ENCODE measurements at places on chromosomes 11 and 22.

- DNase-seq: no peak
Measured at GRCh38 chr11:122847466-122847865, 9.2 kb downstream of the CRTAM start.

- DNase-seq: no peak
Measured at GRCh38 chr22:43009444-43009843, 5.5 kb downstream of the PACSIN2 start.

DNA sequence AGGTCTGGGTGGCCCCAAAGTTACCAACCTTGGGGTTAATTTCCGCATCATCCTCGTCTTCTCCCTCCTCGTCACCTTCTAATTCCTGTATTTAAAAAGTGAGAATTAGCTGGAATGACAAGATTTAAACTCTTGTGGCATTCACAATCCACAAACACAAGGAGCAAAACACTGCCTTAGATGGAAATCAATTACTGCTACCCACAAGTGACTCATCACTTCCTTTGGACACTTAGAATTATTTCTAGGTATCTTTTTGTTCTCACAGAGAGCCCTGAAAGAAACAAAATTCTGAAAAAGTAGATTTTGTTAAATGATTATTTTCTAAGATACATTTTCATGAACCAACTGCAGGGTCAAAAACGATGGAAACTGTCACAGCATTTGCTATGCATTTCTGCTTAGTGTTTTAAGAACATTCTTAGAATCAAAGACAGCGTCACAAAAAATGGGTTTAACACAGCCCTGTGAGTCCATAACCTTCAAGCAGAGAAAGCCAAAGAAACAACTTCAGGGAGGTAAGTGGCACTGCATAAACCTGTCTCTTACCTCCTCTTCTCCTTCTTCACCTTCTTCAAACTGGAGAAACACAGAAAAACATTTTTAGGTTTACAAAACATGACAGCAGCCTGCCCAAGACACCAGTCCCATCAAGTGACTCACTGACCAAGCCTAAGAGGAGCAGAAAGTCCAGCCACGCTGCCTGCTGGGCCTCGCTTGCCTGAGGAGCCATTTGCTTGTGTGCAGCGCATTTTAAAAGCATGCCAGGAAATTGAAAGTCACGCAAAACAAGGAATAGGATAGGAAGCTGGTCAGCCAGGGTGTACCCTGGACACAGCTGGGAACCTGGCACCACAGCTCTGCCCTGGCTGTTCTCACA is 22.3 kb upstream of the PHLDA2 start:
- no peak for DNase-seq

DNA sequence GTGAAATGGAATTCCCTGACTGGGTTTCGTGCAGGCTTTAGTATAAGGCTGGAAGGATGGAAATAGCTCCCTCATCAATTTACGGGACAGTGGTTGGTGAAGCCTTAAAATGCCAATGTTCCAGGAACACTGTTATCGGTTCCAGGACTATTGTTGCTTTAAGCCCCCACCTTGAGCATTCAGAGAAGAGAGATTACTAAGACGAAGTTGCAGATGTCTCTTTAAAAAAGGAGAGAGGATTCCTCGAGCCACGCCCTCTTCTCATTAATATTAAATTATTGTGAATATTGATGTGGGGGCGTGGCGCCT is 195 bp upstream of the CREB3L1 start:
- DNase-seq: no peak

DNA sequence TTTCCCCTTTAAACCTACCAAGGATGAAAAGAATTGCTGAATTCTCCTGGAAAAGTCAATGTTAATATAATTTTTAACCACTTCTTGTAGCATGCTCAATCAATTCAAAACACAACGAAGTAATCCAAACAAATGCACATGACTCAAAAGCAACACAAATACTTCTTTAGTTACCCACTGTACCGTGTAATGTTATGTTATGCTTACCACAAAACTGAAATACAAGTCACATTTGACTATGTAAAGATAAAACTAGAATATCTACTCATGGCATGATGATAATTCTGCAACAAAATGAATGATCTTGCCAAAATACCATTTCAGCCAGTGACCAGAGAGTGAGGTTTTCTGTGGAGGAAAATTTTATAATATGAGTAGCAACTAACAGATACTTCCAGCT is 587.0 kb downstream of the DLG2 start:
- no peak for DNase-seq

GRCh38 chr11:15434529-15434928 is 319.8 kb downstream of the INSC start:
- no peak for DNase-seq

DNA sequence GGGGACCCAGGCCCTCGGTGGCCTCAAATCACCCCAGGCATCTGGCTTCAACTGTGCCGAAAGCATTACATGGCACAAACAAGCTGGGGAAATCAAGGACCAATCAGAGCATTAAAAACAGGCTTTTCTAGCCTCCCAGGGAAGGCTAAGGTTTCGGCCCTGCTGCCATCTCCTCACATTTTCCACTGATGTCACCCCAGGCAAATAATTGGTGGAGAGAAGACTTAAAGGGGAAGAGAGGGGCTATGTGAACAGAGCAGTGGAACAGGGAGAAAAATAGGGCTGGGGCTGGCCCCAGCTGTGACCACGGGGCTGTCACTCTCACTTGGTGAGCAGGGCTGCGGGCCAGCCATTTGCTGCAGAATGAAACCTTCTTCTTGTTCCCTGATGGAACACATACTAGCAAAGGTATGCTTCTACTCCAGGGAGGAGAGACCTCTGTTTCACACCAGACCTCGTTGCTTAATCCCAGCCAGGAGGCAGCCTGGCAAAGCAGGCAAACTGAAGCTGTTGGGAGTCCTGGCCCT is 581.3 kb downstream of the SOX6 start:
- DNase-seq: no peak

- no peak for DNase-seq
Measured at GRCh38 chr11:103730131-103730940, 306.1 kb upstream of the DDI1 start.

DNA sequence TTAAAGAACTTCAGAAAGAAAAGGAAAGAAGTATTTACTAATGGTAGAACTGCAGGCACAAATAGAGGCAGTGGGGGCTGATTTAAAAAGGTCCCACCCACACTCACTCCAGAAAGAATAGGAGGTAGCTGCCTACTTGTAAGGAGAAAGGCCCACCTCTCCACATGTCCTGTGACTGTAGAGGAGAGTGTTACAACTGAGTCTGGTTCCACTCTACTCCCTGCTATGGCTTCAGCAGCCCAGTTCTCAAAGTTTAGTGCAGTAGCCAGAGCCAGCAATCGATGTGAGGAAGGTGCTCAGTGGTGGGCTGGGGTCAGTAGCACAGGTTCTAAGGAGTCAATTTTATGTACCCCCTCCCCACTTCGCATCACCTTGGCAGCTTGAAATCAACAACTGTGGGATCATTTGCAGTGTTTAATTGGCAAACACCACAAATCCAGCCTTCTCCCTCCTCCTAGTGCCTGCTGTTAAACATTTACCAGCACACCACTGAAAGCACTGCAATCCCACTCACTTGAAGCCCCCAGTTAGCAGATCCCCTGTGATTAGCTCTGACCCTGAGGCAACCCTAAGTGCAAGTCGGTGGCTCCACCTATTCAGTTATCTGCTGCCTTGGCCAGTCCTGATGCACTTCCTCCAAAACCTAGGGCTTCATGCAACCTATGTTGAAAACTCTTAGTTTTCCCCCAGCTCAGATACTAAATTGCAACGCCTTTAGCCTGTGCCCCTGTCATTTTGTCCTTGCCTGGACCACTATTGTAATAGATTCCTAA is 146.6 kb downstream of the BBOX1 start:
- DNase-seq: no peak

GRCh38 chr11:129804012-129804411 is 11.6 kb upstream of the TMEM45B start:
- no peak for DNase-seq

- no peak for DNase-seq
Measured at GRCh38 chr11:34542089-34542488, 28.5 kb upstream of the ELF5 start.

DNA sequence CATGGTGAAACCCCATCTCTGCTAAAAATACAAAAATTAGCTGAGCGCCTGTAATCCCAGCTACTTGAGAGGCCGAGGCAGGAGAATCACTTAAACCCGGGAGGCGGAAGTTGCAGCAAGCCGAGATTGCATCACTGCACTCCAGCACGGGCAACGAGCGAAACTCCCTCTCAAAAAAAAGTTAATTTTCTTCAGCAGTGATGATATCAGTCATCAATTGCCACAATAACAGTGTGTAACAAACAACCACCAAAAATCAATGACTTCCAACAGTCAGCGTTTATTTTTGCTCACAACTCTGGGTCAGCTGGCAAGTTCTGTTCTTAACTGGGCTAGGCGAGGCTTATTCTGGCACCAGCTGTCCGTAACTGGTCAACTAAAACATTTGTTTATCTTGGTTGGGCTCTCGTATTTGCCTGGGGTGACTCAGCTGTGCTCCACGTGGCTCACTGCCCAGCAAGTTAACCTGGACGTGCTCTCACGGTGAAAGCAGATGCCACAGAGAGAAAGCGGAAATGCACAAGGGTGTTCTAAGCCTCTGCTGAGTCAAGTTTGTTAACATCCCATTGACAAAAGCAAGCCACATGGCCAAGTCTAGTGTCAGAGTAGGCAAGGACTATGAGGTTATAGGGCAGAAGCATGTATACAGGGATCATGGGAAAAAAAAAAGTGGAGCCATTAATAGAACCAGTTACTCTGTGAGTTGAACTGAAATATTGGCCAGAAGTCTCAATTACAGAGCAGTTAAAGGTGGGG is 52.1 kb downstream of the LHFPL7 start:
- DNase-seq: no peak

GRCh38 chr11:33664166-33664565 is 36.5 kb downstream of the C11orf91 start:
- no peak for DNase-seq

DNA sequence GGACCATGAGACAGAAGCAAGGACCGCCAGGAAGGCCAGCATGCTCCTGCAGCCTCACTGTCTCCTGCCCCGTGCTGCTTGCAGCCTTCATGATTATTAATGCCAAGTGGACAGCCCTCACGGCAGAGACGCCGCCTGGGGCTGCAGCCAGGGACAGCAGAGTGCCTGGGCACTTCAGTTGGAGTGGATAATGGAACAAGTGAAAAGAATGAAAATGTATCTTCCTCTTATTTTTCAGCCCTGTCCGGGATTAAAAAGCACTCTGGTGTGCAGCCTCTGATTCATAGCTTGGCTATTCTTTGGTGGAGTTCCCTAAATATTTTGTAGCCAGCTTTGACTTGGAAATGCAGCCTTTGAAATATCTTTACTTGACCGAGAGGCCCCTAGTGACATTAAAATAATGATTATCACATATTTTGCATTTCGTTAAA is 1404.2 kb downstream of the BRD1 start:
- no peak for DNase-seq

DNA sequence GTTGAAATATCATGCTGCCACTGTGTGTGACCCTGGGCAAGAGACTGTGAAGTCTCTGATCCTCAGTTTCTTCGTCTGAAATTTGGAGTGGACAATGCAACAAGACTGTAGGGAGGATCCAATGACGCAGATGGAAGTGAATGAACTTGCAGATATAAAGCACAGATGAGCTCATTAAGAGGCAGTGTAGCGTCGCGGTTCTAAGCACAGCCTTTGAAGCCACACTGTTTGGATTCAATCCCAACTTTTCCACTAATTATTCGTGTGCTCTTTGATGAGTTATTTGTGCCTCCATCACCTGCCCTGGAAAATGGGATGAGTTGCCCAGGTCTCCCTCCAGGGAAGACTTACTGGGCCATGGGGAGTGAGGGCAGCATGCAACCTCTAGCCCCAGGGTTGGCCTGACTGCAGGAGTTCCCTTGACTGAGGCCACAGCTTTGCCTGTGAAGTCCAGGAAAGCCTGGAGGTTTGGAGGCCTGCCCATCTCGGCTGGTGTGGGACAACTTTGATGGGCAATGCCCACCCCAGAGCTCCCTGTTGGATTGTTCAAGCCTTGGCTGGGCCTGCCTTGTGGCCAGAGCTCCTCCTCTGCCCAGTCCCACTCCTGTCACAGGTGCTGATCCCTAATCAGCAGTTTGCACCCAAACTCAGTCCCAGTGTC is 266.0 kb upstream of the B3GAT1 start:
- DNase-seq: no peak

GRCh38 chr22:32501836-32502752 is 27.5 kb downstream of the FBXO7 start:
- DNase-seq: no peak

DNA sequence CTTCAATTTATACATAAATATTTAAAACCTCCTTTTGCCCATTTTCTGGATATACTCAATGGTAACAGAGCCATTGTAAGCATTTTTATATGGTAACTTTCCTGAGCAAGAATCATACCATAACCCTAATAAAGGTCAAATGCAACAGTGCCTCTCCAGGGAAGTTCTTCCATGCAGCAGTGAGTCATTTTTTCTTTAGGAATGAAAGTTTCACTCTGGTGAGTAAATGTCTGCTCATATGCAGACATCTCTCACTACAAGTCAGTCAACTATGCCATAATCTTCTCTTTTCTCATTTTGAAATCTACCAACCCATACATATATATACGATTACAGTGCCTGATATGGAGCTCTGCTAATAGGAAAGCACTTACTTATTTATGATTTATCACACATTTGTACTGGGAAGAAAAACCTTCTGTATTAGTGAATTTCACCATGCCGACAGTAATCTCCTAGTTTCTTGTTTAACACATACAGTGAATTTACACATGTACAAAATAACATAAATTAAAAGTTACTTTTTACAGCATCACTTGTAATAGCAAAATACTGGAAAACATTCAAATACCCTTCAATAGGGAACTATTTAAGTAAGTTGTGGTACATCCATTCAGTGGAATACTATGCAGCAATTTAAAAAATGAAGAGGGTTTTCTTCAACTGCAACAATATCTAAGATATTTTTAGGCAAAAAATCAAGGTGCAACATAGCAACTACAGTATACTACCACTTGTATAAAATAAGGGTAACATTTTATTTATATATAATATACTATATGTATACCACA is 16.0 kb downstream of the STK33 start:
- no peak for DNase-seq

DNA sequence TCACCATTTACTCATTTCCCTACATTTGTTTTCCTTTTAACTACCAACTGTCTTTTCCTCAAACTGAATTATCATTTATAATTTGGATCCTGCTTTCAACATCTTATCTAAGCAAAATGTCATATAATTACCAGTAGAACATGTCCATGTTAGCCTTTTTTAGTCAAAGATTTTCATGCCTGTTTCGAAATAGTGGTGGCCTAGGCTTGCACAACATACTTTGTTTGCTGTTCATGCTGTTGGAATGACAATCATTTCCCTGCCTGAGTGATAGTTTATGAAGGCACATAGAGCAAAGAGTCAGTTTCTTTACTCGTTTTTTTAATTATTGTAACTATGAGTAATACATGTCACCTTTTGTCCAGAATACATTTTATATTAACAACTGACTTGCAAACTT is 144.3 kb upstream of the ANO3 start:
- no peak for DNase-seq

DNA sequence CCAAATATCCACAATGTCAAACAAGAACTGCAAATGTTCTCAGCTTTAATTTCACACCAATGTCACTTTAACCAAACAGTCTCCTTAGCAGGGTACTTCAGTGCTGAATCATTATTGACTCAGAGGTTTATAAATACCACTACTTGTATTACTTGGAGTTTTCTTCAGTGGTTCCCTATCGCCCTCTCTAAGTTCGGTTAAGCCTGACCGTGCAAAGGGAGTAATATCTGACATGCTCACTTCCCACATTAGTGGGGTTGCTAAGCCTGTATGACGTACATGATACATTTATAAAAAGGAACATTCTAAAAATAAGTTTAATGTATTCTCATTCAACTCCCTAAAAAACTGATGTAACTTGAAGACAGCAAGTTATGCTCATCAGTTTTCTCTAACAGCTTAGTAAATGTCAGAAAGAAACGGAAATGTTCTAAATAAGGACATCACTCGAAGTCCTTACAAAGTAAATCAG is 93.1 kb upstream of the ZC3H12C start:
- no peak for DNase-seq

Measured in WTC11 (cell line).